Renal cortex interstitium (tissue), 15 donors: ENCODE measurements at places on chromosomes 4 and X. TPM values are rescaled to one million over a fixed set of nuclear protein-coding genes. Genes with fewer than 3 reads are reported as not detected.

Gene UCHL1
- 99.5 TPM for polyA plus RNA-seq

Gene DRP2
- polyA plus RNA-seq = 2.7 TPM

Gene P2RY4
- polyA plus RNA-seq = 0.14 TPM

Gene KLF8
- 5.0 TPM for polyA plus RNA-seq

DNA sequence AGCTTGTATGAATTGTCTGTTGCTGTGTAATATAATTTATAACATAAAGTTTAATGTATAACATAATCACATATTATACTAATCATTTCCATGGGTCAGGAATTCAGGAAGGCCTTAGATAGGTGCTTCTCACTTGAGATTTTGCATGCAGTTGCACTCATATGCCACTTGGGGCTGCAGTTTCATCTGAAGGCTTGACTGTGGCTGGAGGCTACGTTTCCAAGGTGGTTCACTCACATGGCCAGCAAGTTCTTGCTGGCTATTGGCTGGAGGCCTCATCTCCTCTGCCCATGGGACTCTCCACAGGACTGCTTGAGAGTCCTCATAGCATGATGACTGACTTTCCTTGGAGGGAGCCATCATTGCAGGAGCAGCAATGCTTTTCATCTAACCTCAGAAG is 53.4 kb upstream of the STX18 start:
- no peak for DNase-seq

DNA sequence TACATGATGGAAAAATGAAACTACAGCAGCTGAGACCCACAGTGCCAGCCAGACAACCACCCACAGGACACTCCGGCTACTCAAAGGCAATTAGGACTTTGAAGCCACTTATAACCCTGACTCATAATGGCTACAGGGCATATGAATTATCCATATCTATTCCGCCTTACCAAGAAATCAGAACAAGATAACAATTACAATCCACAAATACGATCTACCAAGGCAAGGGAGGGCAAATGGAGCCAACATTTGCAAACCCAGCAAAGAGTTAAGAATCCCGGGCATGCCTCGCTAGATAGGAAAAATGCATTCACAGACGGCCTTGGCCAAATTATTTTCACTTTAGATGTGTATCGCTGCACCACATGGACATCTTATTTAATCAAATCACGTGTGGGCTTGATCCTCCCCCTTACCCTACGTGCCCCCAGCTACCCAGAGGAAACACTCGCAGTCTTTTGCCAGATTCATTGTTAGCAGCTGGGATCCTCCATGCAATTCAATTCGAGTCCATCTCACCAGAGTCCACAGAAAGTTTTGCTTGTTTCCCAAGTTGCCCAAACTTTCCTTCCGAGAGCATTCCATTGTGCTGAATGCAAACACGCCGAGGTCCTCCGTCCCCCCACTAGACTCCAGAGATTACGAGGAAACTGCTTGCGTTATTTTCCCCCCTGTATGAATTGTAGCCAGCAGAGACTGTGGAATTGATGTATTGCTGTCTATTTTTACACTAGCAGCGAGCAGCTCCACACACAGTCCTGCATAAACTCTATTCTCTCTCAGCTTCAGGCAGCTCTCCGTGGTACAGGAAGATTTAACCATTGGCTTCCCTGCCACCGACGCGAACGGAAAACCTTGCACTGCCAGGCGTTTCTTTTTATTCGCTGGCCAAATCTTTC is 1.2 kb downstream of the PPARGC1A start:
- peak; percentile 41 for DNase-seq

- DNase-seq = no peak
These were observed 21.8 kb downstream of the TXLNG start for GRCh38 chrX:16807976-16808542.
